ENCODE measurements at places on chromosomes 11 and 22.

DNA sequence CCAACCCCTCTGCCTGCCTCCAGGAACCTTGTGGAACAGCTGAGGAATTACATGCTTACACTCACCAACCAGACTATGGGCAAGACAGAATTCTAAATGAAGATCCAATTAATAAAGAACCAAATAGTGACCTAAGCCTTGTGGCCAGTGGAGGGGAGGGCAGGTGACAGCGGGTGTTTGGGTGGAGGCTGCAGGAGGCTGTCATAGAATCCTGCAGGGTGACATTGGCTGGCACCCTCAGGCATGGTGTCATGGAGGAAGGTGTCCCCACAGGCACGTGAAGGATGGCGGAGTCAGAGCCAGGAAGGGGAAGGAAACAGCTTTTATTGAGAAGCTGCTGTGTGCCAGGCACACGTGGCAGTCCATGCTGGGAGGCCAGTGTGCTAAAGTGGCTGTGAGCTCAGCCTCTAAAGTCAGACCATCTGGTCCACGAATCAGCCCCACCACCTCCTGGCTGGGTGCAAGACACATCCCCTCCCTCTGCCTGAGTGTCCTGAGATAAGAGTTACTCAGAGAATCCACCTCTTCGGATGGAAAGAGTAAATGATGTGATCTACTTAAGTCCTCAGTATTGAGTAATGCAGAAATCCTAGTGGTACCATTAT, 8.7 kb downstream of the MYO18B start:
- no peak for DNase-seq

DNA sequence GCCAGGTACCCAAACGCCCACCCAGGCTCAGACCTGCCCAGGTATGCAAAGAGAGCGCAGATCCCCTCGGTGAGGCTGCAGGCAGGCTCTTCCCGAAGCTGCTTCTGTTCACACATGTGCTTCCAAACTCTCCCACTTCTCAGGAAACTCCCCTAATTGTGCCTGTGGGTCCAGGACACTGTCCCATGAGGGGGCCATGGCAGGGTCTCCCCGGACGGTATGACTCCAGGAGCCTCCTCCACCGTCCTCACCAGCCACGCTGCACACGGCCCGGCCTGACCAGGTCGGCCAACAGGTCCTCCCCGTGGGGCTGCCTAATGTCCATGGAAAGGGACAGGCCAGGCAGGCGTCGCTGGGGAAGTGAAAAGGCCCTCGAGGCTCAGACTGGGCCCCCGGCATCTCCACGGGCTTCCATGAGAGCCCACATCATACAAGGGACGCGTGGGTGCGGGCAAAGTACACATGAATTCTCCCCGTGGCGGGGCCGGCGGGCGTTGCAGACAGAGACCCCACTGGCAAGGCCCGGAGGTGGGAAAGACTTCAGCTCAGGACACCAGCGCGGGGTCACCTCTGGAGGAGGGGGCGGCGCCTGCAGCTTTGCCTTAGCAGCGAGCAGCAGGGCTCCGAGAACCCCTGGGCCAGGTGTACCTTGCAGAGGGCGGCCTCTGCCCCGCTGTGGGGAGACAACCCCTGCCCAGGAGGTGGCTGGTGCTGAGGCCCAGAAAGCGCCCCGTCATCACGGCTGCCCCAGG, 526.1 kb downstream of the BRD1 start:
- no peak for DNase-seq

GRCh38 chr22:35258191-35258988, 1.1 kb downstream of the HMGXB4 start:
- DNase-seq, result no peak

DNA sequence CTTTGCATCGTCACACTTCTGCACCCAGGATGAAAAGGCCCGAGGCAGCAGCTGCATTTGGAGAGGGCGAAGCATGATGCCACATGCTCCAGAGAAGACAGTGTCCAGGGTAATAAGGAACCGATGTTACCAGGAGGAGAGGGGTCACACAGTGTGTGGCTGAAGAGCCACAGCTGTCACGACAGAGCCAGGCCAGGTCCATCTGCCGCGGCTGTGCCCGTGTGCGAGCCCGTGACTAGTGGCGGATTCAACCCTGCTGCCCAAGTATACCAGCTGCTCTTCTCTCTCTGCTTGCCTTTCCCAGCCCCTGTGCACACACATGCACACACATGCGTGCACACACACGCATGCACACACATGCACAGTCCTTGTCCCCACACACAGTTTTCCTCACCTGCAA, 1432.5 kb downstream of the BRD1 start:
- no peak for DNase-seq

- no peak for DNase-seq
Measured at GRCh38 chr11:62493801-62494200, 52.8 kb downstream of the AHNAK start.

DNA sequence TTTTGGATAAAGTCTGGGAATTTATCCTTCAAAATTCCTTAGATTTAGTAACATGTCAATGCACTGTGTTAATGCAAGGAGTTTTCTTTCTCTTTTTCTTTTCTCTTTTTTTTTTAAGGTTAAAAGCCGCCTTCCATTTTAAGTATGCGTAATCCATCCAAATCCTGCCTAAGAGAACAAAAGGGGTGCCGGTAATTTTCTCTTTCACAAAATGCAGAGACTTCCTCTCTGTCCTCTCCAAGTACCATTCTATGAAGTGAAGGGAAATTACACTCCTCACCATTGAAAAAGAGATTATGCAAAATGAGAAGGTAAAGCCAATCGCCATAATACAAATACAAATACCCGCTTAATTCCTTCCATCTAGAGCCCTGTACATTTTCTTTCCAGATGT, 273.8 kb downstream of the BLID start:
- DNase-seq, result no peak

GRCh38 chr22:29433856-29434255, 4.5 kb upstream of the RFPL1 start:
- no peak for DNase-seq

DNA sequence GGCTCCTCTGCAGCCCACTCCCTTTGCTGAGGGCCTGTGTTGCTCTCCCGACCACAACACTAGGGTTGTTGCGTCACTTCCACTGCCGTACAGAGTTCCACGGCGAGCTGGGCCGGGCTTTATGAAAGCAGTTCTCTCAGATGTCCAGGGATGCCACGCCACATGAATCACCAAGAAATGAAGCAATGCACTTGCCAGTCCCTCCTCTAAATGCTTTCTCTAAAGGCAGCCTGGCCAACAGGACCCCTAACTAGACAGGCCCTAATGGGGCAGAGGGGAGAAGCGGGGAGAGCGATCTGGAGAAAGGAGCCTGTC, 188.7 kb downstream of the CTTN start:
- DNase-seq, result no peak

DNA sequence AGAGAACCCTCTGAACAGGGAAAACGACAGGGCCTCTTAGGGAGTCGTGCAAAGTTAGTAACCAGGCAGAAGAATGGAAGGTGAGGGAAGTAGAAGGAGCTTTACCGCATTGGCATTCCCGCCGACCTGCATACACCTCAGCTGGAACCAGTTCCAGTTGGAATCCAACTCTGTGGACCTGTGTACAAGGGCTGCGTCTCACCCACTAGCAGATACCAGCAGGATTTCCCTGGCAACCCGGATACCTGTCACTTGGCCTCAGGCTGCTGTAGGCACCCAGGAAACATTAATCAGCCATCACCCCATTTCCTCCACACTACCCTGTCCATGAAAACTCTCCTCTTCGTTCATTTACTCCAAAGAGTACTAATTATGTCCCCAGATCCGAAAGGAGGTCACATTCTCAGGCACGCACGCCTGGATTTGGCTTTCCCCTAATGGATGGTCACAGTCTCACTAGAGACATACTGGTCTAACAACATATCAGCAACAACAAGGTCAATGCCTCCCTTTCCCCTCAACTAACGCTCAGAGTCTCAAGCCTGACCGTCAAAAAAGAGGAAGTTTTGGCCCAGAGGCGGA, 842 bp downstream of the ARFGAP2 start:
- no peak for DNase-seq

- no peak for DNase-seq
Measured at GRCh38 chr11:14275076-14275475, 83.9 kb downstream of the RRAS2 start.

DNA sequence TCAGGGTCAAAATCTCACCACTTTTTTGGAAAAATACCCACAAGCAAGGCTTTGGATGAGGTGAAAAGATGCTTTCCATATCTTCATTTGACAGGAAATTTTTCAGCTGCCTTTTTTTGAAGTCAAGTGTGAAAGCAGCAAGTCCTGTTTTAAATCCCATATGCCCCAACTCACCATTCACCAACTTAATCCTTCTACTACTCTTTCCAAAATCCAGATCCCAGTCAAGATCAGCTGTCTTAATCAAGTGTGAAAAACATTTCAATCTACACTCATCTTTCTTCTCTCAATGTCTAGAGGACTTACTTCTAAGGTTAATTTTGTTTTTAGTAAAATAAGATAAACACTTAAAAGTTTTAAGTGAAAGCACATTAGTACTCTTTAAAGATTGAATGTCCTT, 128.4 kb upstream of the CEP126 start:
- DNase-seq, result no peak

GRCh38 chr11:77750394-77751156, 69.9 kb downstream of the RSF1 start:
- DNase-seq, result no peak

GRCh38 chr11:118252688-118253087, 523 bp upstream of the MPZL3 start:
- no peak for DNase-seq

GRCh38 chr11:8699903-8700302, 17.3 kb downstream of the RPL27A start:
- DNase-seq, result no peak

- DNase-seq, result no peak
Measured at GRCh38 chr22:30908051-30908461, 60.5 kb downstream of the MORC2 start.

DNA sequence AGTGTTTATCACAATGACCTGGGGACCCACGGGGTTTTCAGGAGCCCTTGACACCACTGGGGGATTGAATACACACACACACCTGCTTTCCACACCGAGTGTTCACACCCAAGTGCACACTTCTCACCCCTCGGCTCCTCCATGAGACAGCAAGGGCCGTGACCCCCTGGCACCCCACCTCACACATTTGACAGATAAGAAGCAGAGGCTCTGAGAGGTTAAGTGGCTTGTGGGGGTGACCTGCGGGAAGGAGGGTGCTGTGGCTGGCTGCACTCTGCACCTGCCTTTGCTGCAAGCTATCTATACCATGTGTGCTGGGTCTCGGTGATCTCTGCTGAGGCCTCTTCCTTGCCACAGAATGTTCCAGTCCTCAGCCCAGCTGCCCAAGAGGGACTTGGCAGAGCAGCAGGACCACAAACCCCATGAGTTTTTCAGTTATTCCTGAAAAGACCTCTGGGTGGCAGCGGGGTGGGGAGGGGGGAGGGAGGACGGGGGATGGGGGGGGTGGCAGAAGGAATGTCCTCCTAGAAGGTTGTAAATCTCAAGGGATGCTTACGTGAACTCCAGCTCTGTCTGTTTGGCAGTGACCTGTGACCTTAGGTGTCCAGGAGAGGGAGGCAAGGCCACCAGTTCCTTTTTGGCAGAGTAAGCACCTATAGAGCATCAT, 47.9 kb upstream of the RFPL3 start:
- DNase-seq, result no peak

DNA sequence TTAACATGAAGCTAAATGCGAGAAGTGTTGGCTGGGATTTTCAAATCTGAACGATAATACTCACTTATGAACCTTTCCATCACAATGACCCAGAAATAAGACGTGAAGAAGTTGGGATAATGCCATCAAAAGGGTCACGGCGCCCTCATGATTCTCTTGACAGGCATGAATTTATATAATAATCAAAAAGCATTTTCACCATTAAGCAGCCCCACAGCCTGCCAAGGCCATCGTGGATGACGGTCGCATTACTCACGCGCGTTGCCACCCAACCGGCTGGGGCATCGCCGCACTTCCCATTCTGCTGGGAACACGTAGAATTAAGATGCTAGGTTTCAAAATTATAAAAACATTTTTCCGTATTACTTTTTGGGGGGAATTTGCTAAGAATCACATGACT, 18.9 kb upstream of the GAL start:
- no peak for DNase-seq

- no peak for DNase-seq
Measured at GRCh38 chr11:129852125-129852740, 36.6 kb downstream of the TMEM45B start.

GRCh38 chr11:34825670-34826383, 90.4 kb downstream of the APIP start:
- DNase-seq, result no peak

DNA sequence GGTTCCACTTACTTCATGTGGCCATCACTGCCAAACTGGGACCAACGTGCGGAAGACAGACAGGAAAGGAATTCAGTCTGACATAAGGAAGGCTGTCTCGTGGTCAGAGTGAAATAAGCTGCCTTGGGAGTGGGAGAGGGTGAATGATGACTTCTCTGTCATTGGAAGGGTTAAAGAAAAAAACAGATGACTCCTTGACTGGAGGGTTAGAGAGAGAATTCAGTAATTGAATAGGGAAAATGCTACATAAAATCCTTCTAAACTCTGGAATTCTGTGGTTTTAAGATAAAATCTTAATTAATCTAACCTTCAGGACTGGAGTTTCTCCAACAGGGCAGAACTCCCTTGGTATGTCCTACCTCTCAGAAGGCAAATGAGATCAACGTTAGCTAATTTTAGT, 33.8 kb downstream of the RAB30 start:
- no peak for DNase-seq

DNA sequence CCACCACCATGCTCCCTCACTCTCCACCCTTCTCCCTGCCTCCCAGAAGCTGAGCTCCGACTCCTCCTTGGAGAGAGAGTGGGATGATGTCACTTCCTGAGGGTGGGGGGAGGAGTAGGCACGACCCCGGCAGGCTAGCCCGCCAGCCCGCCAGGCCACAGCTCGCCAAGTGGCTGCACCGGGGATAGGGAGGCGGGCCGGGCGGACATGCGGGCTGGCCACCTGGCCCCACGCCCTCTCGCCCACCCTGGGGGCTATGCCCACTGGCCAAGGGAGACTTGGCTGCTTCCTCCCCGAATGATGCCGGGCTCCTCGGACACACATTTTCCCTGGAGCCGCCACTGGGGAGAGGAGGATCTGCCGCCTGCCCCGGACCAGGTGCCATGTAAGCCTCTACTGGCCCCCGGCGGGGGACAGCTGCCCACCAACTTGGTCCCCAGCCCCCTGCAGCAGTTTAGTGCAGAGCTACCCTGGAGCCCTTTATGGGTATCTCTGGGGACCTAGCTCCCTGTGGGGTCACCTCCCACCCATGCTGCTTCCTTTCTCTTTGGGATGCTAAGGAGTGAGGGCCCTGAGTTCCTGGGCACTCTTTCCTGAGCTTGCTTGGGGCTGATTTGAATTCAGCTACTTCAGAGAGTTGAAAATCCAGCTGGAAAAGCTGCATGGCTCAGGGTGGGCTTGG, 33.7 kb upstream of the MYRF start:
- no peak for DNase-seq

DNA sequence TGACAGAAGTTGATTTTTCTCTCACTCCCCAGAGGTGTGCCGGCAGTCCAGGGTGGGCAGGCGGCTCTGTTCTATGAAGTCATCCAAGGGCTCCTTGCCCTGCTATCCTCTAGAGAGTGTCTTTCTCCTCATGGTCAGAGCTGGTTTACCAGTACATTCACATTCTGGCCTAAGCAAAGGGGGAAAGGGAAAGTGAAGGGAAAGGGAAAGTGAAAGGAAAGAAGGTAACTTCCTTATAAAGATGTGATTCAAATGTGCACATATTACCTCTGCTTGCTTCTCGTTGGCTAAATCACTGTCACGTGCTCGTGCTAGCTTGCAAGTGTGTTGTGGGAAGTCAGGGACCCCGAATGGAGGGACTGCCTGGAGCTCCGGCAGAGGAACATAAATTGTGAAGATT, 2.9 kb upstream of the HTATIP2 start:
- no peak for DNase-seq
